Activated CD8-positive, alpha-beta T cell treated with anti-CD3 and anti-CD28 coated beads, Interleukin-2, amount 10 ng/mL, durations not matched to agents 7 days and 5 days (primary cell): ENCODE measurements at places on chromosomes 3 and 15. TPM values are rescaled to one million over a fixed set of nuclear protein-coding genes. Genes with fewer than 3 reads are reported as not detected.

- DNase-seq = no peak
These were observed 27.0 kb upstream of the SV2B start for GRCh38 chr15:91073077-91073476.

- DNase-seq = no peak
These were observed 210.3 kb upstream of the SGO1 start for GRCh38 chr3:20396335-20396734.

- DNase-seq = no peak
These were observed 109.2 kb downstream of the MYO5A start for GRCh38 chr15:52419494-52419893.

DNA sequence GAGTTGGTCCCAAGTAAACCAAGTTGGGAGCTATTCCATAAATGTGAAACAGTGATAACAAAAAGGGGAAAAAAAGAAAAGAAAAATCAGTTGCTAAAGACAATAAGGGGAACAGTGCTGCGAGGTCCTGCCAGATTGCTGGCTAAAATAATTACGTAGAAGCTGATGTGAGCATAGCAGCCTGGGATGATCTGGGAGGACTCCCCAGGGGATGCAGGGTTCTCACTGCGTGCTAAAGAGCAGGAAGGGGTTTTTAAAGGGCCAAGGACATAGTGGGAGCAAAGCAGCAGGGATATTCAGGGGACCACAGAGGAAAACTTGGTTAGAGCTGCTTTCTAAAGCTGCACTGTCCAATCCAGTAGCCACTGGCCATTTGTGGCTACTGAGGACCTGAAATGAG is 133.0 kb upstream of the UMPS start:
- no peak for DNase-seq

GRCh38 chr3:101890716-101891115 is 41.4 kb downstream of the NFKBIZ start:
- no peak for DNase-seq

DNA sequence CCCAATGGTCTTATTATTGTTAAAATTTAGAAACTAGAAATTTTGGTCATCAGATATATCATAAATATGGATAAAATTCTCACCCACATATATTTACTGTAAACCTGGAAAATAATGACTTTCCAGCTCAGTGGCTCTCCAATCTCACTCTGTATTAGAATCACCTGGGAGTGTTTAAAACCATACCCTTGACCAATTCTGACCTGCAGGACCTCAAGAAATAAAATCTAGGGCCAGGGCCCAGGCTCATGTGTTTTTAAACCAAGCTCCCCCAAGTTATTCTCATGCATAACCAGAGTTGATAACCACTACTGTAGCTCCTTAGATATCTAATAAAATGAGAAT is 372.1 kb downstream of the SHQ1 start:
- DNase-seq = no peak

DNA sequence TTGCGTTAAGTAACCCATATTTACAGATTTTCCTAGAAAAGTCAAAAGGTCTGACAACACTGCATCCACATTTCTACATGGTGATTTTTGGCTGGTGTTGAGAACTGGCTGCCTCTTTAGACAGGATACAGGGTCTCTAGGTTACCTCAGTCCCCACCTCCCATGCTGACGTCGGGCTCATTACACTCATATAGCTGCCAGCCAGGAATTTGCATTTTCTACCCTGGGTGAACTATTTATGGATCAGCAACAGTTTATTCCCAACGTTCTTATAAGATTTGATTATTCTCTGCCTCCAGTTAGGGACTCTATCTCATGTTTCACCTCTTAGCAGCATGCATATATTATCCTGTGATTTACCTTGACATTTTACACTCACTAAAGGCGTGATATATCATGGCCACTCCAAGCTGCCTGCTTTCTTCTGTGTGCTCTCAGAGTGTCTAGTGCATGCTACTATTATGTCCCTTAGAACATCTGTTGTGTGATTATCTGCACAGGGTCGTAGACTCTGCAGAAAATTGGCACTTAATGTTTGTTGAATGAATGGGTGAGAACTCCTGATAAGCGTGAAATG is 49.0 kb downstream of the CLDN11 start:
- no peak for DNase-seq

- no peak for DNase-seq
These were observed 7.1 kb upstream of the EMC4 start for GRCh38 chr15:34217587-34218225.

DNA sequence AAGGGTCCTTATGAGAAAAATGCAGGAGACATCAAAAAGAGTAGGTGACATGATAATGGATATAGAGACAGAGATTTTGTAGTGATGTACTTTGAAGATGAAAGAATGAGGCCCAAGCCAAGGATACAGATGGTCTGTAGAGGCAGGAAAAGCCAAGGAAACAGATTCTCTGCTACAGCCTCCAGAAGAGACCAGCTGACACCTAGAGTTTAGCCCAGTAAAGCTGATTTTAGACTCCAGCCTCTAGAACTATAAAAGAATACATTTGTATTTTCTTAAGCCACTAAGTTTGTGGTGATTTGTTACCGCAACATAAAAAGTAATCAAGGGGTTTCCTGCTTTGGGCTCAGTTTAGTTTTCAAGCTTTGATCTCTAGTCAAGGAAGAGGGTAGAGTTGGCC is 64.8 kb downstream of the STRIT1 start:
- no peak for DNase-seq

Gene WDR82
- total RNA-seq = 131 TPM

Gene KLHL24
- 8.0 TPM for total RNA-seq

Gene PSMA4
- 252 TPM for total RNA-seq

Gene TARS3
- 7.6 TPM for total RNA-seq

Gene FANCD2OS
- total RNA-seq = not detected

Gene UBE3A
- total RNA-seq = 92.2 TPM
